ENCODE measurements at places on chromosomes 13 and 19.

DNA sequence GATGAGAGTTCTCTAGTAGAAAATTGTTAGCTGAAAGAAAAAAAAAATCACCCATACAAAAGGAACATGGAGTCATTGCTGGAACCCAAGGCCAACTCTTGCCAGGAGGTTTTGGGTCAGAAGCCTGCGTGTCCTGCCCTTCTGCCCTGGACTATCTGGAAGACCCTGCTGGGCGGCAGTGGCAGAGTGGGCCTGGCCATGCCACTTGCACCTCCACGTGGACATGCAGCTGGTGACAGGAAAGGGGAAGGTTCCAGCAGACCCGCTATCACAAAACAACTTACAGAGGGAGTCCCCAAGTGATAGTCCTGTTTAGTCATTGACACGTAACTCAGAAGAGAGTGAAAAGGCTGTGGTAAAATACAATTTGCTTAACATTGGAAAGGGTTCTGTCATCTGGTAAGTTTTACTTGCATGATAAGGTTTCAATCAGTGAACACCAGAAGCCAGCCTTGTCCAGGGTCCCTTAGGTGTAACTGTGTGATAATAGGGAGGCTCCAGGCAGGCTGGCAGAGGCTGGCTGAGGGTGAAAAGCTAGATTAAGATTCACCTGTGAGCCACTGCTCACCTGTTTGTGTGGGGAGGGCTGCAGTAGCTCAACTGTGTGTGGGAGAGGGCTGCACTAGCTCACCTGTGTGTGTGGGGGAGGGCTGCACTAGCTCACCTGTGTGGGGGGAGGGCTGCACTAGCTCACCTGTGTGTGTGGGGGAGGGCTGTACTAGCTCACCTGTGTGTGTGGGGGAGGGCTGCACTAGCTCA, 47.8 kb downstream of the COL4A2 start:
- no peaks in the 10 kb centered on the region for H3K36me3 ChIP-seq

GRCh38 chr19:28234637-28235036, 978.3 kb downstream of the UQCRFS1 start:
- DNase-seq = no peak
- no peaks in the 10 kb centered on the region for H3K36me3 ChIP-seq
- no peaks in the 10 kb centered on the region for H3K27me3 ChIP-seq
- no peak overlapping the region for H3K27ac ChIP-seq

GRCh38 chr19:49567861-49568441, 12.4 kb downstream of the NOSIP start:
- H3K27ac ChIP-seq = no peak overlapping the region
- H3K4me3 ChIP-seq = no peak overlapping the region
- no peaks in the 10 kb centered on the region for H3K27me3 ChIP-seq
- no peaks in the 10 kb centered on the region for H3K36me3 ChIP-seq
- no peak for DNase-seq

- peak overlapping the region; percentile 89 for H3K27ac ChIP-seq
- no peak for DNase-seq
- peak overlapping the region; percentile 69 for H3K4me3 ChIP-seq
- H3K4me1 ChIP-seq = peaks cover 58% of the 10 kb centered on the region
- peaks cover 31% of the 10 kb centered on the region for H3K27me3 ChIP-seq
Observed at GRCh38 chr13:113862191-113862930, 1.5 kb downstream of the GAS6 start.

GRCh38 chr19:19059018-19059836, 4.6 kb upstream of the SLC25A42 start:
- H3K4me3 ChIP-seq = no peak overlapping the region
- peaks cover 24% of the 10 kb centered on the region for H3K36me3 ChIP-seq
- peaks cover 9% of the 10 kb centered on the region for H3K4me1 ChIP-seq
- DNase-seq = no peak

- H3K27me3 ChIP-seq = no peaks in the 10 kb centered on the region
- no peak overlapping the region for H3K4me3 ChIP-seq
- DNase-seq = no peak
- no peaks in the 10 kb centered on the region for H3K36me3 ChIP-seq
Observed at GRCh38 chr13:113429608-113429985, 23.7 kb downstream of the ADPRHL1 start.

GRCh38 chr13:110045919-110046318, 259.5 kb upstream of the IRS2 start:
- peaks cover 13% of the 10 kb centered on the region for H3K4me1 ChIP-seq
- H3K36me3 ChIP-seq = no peaks in the 10 kb centered on the region
- no peak overlapping the region for H3K4me3 ChIP-seq

DNA sequence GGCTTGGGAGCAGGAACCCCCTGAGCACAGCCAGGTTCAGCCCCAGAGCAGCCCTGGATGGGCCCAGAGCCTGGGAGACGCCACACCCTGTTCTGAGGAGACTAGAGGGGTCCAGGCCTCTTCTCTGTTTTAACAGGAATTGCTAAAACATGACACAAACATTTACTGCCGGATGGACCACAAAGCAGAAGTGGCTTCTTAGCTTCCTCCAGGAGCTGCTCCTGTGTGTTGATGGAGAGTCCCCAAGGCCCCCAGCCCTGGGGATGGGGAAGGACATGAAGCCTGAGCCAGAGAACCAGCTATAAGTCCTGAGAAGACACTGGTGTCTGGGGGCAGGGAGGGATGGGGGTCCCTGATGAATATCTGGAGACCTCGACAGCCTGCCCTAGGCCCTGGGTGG, 14.6 kb downstream of the CEACAM3 start:
- H3K27me3 ChIP-seq = no peaks in the 10 kb centered on the region
- no peaks in the 10 kb centered on the region for H3K36me3 ChIP-seq
- H3K4me1 ChIP-seq = no peaks in the 10 kb centered on the region
- DNase-seq = no peak
- H3K27ac ChIP-seq = no peak overlapping the region
- no peak overlapping the region for H3K4me3 ChIP-seq

- no peak overlapping the region for H3K4me3 ChIP-seq
- peak overlapping the region; percentile 75 for H3K27ac ChIP-seq
- no peaks in the 10 kb centered on the region for H3K27me3 ChIP-seq
- DNase-seq = no peak
Observed at GRCh38 chr13:110475550-110476219, 85.8 kb downstream of the RAB20 start.

- no peaks in the 10 kb centered on the region for H3K27me3 ChIP-seq
- H3K36me3 ChIP-seq = peaks cover 10% of the 10 kb centered on the region
- no peak overlapping the region for H3K27ac ChIP-seq
- peak; percentile 90 for DNase-seq
Observed at GRCh38 chr13:29508130-29508875, 87.2 kb downstream of the SLC7A1 start.

GRCh38 chr13:85381082-85381481, 418.1 kb downstream of the SLITRK6 start:
- H3K4me3 ChIP-seq = no peak overlapping the region
- H3K27ac ChIP-seq = no peak overlapping the region
- H3K4me1 ChIP-seq = no peaks in the 10 kb centered on the region
- DNase-seq = no peak

DNA sequence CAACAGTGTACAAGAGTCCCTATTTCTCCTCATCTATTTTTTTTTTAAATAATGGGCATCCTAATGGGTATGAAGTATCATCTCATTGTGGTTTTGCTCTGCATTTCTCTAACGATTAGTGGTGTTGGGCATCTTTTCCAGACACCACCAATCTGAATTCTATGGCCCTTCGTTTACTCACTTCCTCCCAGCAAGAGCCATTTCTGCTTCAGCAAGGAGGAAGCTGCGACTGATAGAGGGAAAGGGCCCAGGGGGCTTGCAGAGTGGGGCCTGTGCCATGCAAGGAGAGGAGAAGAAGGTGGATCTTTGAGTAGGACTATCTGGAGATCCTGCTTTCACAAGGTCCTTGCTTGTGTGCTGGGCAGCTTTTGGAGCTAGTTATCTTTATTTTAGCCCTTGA, 58.0 kb downstream of the USPL1 start:
- DNase-seq = no peak
- no peaks in the 10 kb centered on the region for H3K36me3 ChIP-seq
- peaks cover 6% of the 10 kb centered on the region for H3K4me1 ChIP-seq
- no peak overlapping the region for H3K4me3 ChIP-seq
- no peak overlapping the region for H3K27ac ChIP-seq
- H3K27me3 ChIP-seq = peaks cover 23% of the 10 kb centered on the region

GRCh38 chr13:71632721-71633120, 234.3 kb downstream of the DACH1 start:
- peak overlapping the region; percentile 23 for H3K27ac ChIP-seq
- peaks cover 35% of the 10 kb centered on the region for H3K4me1 ChIP-seq
- no peak overlapping the region for H3K4me3 ChIP-seq

GRCh38 chr13:31278869-31279268, 79.1 kb downstream of the B3GLCT start:
- H3K4me1 ChIP-seq = peaks cover 8% of the 10 kb centered on the region
- peaks cover 39% of the 10 kb centered on the region for H3K36me3 ChIP-seq
- H3K27me3 ChIP-seq = no peaks in the 10 kb centered on the region
- DNase-seq = no peak
- no peak overlapping the region for H3K4me3 ChIP-seq

DNA sequence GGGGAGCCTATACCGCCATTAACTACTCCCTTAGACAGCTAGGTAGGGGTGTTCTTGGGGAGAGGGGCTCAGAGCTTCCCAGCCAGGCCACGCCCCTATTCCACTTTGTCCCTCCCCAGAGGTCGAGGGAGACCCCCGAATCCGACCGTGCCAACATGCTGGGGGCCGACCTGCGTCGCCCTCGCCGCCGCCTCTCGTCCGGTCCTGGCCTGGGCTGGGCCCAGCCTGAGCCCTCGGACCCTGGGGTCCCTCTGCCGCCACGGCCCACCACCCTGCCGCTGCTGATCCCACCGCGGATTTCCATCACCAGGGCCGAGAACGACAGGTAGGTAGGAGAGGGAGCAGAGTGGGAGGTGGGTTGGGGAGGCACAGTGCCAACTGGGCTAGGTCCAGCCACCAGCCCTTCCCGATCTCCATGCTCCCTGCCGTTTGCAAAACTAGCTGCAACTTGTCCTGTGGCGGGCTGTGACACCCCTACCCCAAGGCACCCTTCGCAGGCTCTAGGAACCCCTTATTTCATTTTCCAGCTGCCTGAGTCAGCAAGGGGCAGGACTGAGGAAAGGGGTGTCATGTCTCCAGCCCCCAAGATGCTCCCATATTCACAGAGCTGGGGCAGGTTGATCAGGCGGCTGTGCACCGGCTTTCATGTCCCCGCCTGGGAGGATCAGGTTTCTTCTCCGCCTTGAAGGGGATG, 2.6 kb upstream of the PDE4A start:
- no peaks in the 10 kb centered on the region for H3K36me3 ChIP-seq
- H3K4me3 ChIP-seq = peak overlapping the region; percentile 72
- H3K27ac ChIP-seq = no peak overlapping the region
- H3K4me1 ChIP-seq = peaks cover 26% of the 10 kb centered on the region

DNA sequence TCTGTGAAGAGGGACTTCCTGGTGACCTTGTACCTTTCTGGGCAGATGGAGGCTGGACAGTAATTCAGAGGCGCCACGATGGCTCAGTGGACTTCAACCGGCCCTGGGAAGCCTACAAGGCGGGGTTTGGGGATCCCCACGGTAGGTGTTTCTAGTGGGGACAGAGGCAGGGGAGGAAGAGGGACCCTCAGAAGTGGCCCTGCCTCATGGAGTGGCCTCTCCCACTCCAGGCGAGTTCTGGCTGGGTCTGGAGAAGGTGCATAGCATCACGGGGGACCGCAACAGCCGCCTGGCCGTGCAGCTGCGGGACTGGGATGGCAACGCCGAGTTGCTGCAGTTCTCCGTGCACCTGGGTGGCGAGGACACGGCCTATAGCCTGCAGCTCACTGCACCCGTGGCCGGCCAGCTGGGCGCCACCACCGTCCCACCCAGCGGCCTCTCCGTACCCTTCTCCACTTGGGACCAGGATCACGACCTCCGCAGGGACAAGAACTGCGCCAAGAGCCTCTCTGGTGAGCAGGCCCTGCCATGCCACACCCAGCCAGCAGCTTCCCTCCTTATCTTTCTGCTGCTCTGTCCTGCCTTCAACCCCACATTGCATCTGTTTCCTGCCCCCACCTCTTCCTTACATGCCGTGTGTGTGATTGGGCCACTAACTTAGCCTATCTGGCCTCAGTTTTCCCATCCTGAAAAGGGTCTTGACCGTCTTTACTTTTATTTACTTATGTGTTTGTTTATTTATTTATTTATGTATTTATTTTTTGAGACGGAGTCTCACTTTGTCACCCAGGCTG, 7.3 kb downstream of the ANGPTL4 start:
- no peak for DNase-seq
- peaks cover 10% of the 10 kb centered on the region for H3K36me3 ChIP-seq
- H3K27me3 ChIP-seq = peaks cover 19% of the 10 kb centered on the region
- H3K4me3 ChIP-seq = no peak overlapping the region

- no peak overlapping the region for H3K4me3 ChIP-seq
- no peaks in the 10 kb centered on the region for H3K27me3 ChIP-seq
- H3K27ac ChIP-seq = no peak overlapping the region
- DNase-seq = peak; percentile 45
Observed at GRCh38 chr19:49200238-49200862, 42.8 kb downstream of the TRPM4 start.
